ENCODE measurements at places on chromosomes 1 and 21.

DNA sequence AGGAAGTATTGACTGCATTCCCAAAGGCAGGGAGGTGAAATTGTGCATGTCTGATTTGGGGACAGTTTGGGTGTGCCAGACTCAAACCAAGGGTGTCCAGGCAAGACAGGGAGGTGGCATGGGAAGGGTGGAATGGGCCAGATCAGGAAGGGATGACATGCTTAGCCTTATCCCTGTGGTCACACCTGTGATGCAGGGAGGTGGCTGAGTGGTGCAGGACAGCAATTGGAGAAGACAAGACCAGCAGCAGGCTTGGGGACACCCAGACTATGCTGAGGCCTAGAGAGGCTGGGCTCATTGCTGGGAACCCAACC, 4.0 kb downstream of the FOXO6 start:
- no peak for DNase-seq

GRCh38 chr1:183144752-183145151, 41.3 kb upstream of the LAMC2 start:
- DNase-seq: no peak

DNA sequence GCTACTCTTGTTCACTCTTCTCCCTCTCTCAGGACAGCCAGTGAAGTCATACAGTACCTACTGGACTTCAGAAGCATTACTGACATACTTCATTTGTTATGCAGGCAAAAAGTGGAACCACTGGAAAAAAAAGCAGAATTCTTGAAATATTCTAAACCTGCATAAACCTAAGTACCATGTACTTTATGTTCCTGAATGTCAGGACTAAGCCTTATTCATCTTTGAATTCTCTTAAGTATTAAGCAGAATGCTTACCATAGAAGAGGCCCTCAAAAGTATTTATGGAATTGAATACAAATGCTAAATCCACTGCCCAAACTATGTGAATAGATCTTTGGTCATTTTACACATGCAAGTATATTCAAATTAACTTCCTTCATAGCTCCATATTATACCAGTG, 7.8 kb downstream of the PSMB2 start:
- DNase-seq: no peak

DNA sequence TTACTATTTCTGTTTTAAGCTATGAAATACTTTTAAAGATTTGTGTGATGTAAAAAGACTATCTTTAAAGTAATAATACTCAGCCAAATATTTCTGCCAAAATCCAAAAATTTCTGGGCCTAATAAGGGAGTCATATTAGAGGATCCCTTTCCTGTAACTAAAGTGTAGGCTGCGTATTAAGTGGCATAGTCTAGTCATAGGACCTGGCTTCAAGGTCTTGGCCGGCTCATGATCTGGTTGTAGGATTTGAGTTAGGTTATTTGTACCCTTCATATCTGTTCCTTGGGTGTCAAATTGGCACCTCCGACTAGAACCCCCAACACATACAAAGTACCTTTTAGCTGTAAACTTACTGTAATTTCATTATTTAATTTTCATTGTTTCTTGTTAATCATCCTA, 107.8 kb downstream of the DYRK1A start:
- DNase-seq: no peak

GRCh38 chr1:202656057-202656456, 54.2 kb downstream of the SYT2 start:
- no peak for DNase-seq

- DNase-seq: no peak
These were observed 37.2 kb downstream of the WNT4 start for GRCh38 chr1:22105611-22106207.

- no peak for DNase-seq
These were observed 20.4 kb downstream of the PRMT6 start for GRCh38 chr1:107076841-107077240.

GRCh38 chr21:38797470-38797869, 8.3 kb upstream of the ETS2 start:
- DNase-seq: no peak

DNA sequence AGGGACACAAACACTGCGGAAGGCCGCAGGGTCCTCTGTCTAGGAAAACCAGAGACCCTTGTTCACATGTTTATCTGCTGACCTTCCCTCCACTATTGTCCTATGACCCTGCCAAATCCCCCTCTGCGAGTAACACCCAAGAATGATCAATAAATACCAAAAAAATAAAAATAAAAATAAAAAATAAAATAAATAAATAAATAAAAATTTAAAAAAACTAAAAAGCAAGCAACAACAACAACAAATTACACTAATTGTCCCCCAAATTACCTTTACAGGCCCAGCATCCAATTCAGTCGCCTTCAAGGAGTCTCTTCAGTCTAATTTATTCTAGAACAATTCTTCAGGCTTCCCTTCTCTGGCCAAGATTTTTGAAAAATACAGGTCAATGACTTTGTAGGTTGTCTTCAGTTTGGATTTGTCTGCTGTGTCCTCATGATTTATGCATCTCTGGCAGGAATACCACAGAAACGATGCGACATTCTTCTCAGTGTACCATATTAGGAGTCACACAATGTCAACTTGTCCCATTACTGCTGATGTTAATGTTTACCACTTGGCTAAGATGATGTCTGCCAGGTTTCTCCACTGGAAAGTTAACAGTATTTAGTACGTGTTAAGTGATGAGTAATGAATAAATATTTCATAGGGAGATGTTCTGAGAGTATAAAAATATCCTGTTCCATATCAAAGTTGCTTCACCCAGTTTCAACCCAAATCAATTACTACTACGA, 20.3 kb upstream of the BMP8B start:
- DNase-seq: no peak

GRCh38 chr1:244778344-244778743, 57.1 kb upstream of the COX20 start:
- no peak for DNase-seq

GRCh38 chr21:14403681-14404318, 20.9 kb upstream of the HSPA13 start:
- no peak for DNase-seq

- no peak for DNase-seq
These were observed 159.7 kb downstream of the PGBD5 start for GRCh38 chr1:230266456-230266855.

DNA sequence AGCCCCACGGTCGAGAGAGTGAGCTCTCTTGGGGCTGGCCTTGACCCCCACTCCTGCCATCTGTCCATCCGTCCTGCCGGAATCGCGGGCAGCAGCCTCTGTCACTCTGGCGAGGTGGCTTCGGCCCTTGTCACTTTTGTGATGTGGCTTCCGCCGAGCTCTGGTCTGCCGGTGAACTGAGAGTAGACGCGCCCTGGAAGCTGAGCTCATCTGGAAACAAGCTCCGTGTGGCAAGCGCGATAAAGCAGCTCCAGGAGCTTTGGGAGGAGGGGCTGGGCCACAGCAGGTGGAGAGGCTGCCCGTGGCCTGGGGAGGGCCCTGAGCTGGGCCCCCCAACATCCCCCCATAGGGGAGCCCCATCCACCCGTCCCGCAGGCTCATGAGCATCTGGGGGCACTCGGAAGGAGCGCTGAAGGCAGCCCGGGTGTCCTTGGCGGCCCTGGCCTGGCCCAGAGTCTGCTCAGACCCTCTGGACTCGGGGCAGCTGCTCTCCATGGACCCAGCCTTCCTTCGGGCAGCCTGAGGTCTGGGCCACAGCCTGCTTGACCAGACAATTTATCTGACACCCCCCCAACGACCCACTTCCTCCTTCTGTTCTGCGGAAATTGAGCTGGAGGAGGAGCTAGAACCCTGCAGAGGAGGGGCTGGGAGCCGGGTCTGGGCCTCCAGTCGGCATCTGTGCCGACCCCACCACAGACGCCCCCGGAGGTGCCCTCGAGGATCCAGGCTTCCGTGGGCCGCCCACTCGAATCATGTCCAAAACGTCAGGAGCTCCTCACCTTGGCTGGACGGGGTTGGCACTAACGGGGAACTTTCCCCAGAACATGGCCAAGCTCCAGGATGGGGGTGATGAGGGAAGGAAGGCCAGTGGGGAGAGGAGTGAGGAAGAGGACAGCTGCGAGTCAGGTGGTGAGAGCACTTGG, 59.1 kb downstream of the SLC19A1 start:
- DNase-seq: peak; percentile 25

GRCh38 chr1:44724955-44725698, 5.8 kb downstream of the RNU5D-1 start:
- no peak for DNase-seq

DNA sequence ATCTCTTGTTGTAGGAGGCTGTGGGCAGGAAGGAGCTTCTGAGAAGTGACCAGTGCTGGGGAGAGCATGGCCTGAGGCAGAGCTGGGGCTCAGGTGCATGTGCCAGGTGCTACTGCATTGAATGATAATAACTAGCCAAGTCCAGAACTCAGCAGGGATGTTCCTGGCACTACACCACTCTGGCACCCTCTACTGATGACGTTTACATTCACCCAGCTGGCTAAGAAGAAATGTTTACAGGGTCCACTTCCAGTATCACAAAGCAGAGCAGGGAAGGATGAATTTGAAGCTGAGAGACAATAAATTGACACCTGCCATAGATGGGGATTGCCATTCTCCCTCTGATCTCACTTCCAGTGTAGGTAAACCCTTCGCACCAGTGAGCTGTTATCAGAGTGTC, 411.8 kb downstream of the SETD4 start:
- no peak for DNase-seq

- no peak for DNase-seq
These were observed 10.5 kb upstream of the CNIH3 start for GRCh38 chr1:224605482-224606181.

- DNase-seq: no peak
These were observed 9.6 kb upstream of the TFF1 start for GRCh38 chr21:42375966-42376337.

DNA sequence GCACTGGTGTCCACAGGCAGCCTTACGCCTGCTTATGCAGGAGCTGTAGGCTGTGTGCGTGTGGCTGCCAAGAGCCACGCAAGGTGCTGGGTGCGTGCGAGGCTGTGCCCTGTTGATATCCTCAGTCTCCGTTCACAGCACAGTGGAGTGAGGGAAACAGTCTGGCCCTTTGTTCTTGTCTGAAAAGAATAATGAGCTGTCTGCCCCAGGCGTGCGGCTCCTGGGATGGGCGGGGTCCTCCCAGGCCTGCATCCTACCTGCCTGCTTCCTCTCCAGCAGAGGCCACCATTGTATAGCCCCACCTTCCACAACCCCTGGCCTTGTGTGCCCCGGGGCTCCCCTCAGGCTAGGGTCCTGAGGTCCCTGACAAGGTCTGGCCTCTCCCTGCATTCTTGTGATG, 47.0 kb upstream of the KDM4A start:
- no peak for DNase-seq

- DNase-seq: no peak
These were observed 93.0 kb downstream of the CLIC6 start for GRCh38 chr21:34761758-34762330.

DNA sequence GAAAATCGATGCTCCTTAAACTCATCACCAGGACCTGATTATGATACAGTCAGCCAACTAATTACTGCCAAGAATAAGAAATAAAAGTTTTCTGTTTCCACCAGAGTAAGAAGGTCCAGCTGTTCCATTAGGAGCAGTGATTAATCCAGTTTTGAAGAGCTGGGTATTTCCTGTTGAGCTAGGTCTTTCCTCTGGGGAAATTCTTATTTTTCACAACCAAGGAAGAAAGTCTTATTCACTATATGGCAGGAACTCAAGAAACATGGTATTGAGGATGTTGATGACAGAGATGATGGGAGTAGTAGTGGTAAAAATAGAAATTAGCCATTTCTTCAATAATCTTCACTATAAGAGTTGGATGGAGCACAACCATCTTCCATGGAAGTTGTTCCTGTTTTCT, 374.6 kb upstream of the RUNX1 start:
- DNase-seq: no peak

- no peak for DNase-seq
These were observed 39.0 kb upstream of the DIPK1A start for GRCh38 chr1:93000291-93000690.

Data from stimulated activated CD8-positive, alpha-beta memory T cell treated with anti-CD3 and anti-CD28 coated beads, Interleukin-7, amount 100 ng/mL, for 24 hours (primary cell).